ENCODE measurements at places on chromosomes 12 and 14. TPM values are rescaled to one million over a fixed set of nuclear protein-coding genes. Genes with fewer than 3 reads are reported as not detected.

GRCh38 chr14:90587918-90588317 lies 191.1 kb downstream of the CALM1 start:
- no peak for DNase-seq
- peaks cover 23% of the 10 kb centered on the region for H3K36me3 ChIP-seq
- no peak overlapping the region for H3K4me3 ChIP-seq
- H3K27ac ChIP-seq: no peak overlapping the region
- no peaks in the 10 kb centered on the region for H3K27me3 ChIP-seq
- peaks cover 6% of the 10 kb centered on the region for H3K4me1 ChIP-seq

The CFAP73 gene
- total RNA-seq: not detected

GRCh38 chr12:132582058-132582420 lies 28.3 kb downstream of the LRCOL1 start:
- H3K4me3 ChIP-seq: no peak overlapping the region
- H3K27me3 ChIP-seq: peaks cover 29% of the 10 kb centered on the region
- no peak overlapping the region for H3K27ac ChIP-seq
- H3K4me1 ChIP-seq: peaks cover 5% of the 10 kb centered on the region

DNA sequence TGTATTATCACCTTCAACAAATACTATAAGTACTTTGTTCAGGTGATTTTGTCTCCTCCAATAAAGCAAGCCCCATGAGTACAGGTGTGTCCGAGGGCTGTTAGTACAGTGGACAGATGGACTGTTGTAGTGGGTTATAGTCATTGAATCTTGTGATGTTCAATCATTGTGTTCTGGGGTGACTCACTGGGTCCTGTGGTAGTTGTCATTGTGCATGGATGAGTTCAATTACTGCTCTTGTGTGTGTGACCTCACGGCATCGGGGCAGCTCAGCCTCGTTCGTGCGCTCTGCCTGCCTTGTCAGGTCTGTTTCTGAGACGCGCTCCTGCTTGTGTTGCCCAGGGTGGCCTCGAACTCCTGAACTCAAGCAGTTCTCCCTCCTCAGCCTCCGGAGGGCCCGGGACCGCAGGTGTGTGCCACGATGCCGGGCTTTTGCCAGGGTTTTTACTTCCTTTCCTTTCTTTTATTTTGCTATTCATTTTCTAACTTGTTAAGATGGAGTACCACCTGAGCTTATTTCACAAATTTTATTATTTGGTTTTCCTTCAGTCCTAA lies 72.2 kb downstream of the DDX51 start:
- H3K4me1 ChIP-seq: peaks cover 6% of the 10 kb centered on the region
- H3K36me3 ChIP-seq: peaks cover 62% of the 10 kb centered on the region
- no peaks in the 10 kb centered on the region for H3K27me3 ChIP-seq
- no peak for DNase-seq
- no peak overlapping the region for H3K27ac ChIP-seq

The LTBP2 gene
- total RNA-seq: 10.5 TPM

DNA sequence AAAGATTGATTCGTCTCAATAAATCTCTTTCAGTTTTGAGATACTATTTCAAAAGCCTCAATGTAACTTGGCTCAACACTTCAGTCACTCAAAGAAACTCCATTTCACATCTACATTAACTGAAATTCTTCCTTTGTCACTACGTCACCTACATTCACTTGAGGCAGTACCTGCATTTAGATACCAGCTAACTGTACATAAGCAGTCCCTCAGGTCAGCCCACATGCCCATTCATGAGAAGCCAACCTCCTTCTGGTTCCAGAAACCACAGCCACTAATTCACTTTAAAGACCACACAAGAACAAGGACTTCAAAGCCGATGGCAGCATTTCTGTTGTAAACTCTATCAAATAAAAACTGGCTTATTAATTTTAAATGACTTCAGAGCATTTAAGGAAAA lies 43.0 kb downstream of the SETD3 start:
- peaks cover 2% of the 10 kb centered on the region for H3K4me1 ChIP-seq
- H3K4me3 ChIP-seq: no peak overlapping the region
- DNase-seq: no peak
- no peaks in the 10 kb centered on the region for H3K27me3 ChIP-seq
- H3K36me3 ChIP-seq: peaks cover 27% of the 10 kb centered on the region

- DNase-seq: peak; percentile 53
- H3K4me3 ChIP-seq: peak overlapping the region; percentile 74
- H3K36me3 ChIP-seq: peaks cover 4% of the 10 kb centered on the region
- H3K27ac ChIP-seq: peak overlapping the region; percentile 11
- peaks cover 23% of the 10 kb centered on the region for H3K4me1 ChIP-seq
Measured at GRCh38 chr12:121297435-121297991, 1.0 kb upstream of the CAMKK2 start.

DNA sequence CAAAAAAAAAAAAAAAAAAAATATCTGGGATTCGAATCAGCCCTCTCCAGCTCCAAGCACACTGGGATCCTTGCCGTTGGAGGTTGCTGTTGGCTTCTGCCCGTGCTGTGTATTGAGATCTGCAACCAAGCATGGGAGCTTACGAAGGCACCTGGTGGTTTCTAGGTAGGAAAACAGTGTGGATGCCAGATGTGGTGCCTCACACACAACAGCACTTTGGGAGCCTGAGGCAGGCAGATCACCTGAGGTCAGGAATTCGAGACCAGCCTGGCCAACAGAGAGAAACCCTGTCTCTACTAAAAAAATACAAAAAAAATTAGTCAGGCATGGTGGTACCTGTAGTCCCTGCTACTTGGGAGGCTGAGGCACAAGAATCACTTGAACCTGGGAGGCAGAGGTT lies 47.4 kb downstream of the ATF7 start:
- DNase-seq: no peak
- H3K27me3 ChIP-seq: no peaks in the 10 kb centered on the region
- H3K36me3 ChIP-seq: peaks cover 14% of the 10 kb centered on the region
- no peak overlapping the region for H3K4me3 ChIP-seq
- H3K27ac ChIP-seq: no peak overlapping the region

- no peaks in the 10 kb centered on the region for H3K4me1 ChIP-seq
- no peak overlapping the region for H3K4me3 ChIP-seq
- H3K27ac ChIP-seq: no peak overlapping the region
- H3K36me3 ChIP-seq: no peaks in the 10 kb centered on the region
Measured at GRCh38 chr12:82058197-82058596, 299.0 kb upstream of the PPFIA2 start.

The TFCP2 gene
- 18.3 TPM for total RNA-seq

The CD4 gene
- total RNA-seq: 3.1 TPM

The PMCH gene
- not detected for total RNA-seq

DNA sequence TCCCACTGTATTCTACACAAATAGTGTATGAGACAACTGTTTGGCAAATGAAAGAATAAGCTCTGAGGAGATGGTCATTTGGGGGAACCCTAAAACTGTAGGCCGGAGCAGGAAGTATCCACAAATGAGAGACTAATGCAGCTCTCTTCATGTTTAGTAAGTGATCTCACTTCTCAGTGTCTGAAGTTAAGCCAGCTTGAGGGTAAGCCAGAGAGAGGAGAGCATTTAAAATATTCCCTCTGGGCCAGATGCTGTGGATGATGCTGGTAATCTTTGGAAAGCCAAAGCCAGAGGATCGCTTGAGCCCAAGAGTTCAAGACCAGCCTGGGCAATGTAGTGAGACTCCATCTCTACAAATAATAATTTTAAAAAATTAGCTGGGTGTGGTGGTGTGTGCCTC lies 130.6 kb upstream of the SINHCAF start:
- peak; percentile 15 for DNase-seq
- H3K27ac ChIP-seq: no peak overlapping the region
- no peaks in the 10 kb centered on the region for H3K4me1 ChIP-seq
- H3K27me3 ChIP-seq: no peaks in the 10 kb centered on the region
- H3K36me3 ChIP-seq: peaks cover 7% of the 10 kb centered on the region
- no peak overlapping the region for H3K4me3 ChIP-seq

DNA sequence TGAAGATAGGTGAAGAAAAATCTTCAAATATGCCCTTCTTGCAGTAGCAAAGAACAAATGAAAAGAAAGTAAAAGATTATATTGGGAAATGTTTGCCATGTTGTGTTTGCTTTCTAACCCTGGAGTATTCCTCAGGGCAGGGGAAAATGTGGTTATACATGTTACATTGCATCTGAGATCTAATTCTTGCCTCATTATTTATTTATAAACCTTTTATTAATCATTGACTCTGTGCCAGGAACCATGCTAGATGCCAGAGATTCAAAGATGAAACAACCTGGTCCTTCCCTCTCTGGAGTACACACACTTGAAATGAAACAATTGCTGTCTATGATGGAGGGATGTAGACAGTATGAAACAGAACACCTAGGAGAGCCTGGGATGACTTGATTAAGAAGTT lies 128.1 kb upstream of the HMGA2 start:
- no peaks in the 10 kb centered on the region for H3K27me3 ChIP-seq
- H3K27ac ChIP-seq: no peak overlapping the region
- no peaks in the 10 kb centered on the region for H3K4me1 ChIP-seq
- H3K36me3 ChIP-seq: no peaks in the 10 kb centered on the region
- DNase-seq: no peak

- no peaks in the 10 kb centered on the region for H3K27me3 ChIP-seq
- peak overlapping the region; percentile 82 for H3K4me3 ChIP-seq
- H3K27ac ChIP-seq: peak overlapping the region; percentile 82
- peak; percentile 40 for DNase-seq
- peaks cover 12% of the 10 kb centered on the region for H3K4me1 ChIP-seq
Measured at GRCh38 chr14:73457041-73457923, 1.1 kb downstream of the NUMB start.

DNA sequence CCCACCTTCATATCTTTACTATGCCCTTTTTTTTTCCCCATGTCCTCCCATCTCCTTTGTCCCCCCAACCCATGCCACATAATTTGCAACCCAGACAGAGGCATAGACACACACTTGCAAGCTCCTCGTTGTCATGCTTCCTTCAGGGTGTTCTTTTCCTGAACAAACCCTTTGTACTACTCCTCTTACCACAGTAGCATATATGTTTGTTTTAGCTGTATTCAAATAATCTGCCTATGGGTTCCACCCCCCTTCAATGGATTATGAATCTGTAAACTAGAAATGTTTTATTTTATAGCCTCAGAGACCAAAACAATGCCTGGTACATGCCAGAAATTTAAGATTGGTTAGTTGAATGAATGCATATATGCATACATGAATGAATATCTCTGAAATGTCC lies 307.1 kb upstream of the E2F7 start:
- H3K27me3 ChIP-seq: no peaks in the 10 kb centered on the region
- H3K27ac ChIP-seq: no peak overlapping the region
- no peaks in the 10 kb centered on the region for H3K4me1 ChIP-seq
- H3K36me3 ChIP-seq: no peaks in the 10 kb centered on the region
- no peak overlapping the region for H3K4me3 ChIP-seq

The GRIP1 gene
- total RNA-seq: 2.2 TPM

The PLCZ1 gene
- total RNA-seq: not detected

DNA sequence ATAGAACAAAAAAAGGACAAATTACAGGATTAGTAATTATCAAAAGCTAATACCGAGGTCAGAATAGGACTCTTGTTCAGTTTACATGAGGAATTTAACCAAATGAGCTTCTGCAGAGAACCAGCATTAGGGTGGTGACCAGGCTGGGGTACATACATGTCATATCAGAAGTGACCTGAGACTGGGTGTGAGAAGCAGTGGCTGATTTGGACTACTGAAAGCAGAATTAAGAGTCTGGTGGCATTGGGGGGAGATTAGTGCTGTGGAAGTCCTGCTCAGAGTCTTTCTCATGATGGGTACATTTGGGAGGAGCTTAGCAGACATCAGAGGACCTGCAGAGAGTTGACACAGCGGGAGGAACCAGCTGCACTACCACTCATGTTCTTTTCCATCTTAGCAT lies 21.7 kb downstream of the TRAF3 start:
- H3K27ac ChIP-seq: no peak overlapping the region
- DNase-seq: no peak
- no peak overlapping the region for H3K4me3 ChIP-seq
- H3K36me3 ChIP-seq: no peaks in the 10 kb centered on the region
- H3K4me1 ChIP-seq: peaks cover 3% of the 10 kb centered on the region

DNA sequence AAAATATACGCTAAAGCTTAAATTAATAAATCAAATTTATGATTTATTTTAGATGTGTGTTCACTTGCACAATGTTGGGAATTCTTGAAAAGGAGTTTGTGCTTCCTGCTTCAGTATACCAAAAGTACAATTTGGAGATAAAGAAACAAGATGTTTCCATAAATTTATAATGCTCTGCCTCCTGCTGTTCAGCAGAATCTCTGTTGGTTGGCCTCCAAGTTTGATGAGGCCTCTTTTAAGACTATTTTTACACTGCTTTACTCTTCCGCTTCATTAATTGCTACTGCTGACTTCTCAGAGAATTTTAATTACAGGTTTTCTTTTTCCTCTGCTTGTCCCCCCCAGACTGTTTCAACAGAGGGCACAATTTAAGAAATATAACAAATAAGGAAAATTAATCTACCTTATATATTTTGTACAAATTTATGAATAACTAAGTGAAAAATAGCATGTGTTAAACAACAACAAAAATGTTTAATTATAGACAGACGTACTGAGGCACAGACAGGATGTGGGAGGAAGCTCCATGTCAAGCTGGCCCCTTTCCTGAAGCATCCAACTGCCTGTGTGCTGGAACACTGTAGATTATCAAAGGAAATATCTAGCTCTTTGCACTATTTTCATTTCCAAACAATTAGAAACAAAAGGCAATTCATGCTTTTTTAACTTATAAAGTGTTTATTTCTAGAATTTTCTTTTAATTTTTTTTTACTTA lies 83.9 kb downstream of the PIK3C2G start:
- no peaks in the 10 kb centered on the region for H3K4me1 ChIP-seq
- no peaks in the 10 kb centered on the region for H3K27me3 ChIP-seq
- H3K36me3 ChIP-seq: no peaks in the 10 kb centered on the region
- DNase-seq: peak; percentile 44
- no peak overlapping the region for H3K4me3 ChIP-seq
- H3K27ac ChIP-seq: no peak overlapping the region
